ENCODE measurements at places on chromosomes 1 and 21.

GRCh38 chr1:66927528-66927927, 2.7 kb downstream of the MIER1 start:
- DNase-seq = no peak

DNA sequence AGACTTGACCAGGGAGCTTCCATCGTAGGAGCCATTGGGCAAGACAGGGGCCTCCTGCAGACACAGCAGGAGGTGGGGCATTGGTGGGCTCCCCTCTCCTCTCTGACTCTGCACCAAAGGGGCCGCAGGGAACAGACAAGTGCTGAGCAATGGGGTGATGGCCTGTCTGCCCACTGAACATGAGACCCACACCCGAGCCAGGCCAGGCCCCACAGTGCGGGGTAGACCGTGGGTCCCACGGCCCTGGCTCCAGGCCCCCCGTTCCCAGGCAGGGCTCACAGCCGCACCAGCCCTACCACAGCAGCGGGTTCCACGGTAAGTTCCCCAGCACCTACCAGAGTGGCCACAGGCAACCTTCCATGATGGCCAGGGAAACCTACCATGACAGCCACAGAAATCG, 45.9 kb downstream of the CHD5 start:
- DNase-seq = peak; percentile 40

DNA sequence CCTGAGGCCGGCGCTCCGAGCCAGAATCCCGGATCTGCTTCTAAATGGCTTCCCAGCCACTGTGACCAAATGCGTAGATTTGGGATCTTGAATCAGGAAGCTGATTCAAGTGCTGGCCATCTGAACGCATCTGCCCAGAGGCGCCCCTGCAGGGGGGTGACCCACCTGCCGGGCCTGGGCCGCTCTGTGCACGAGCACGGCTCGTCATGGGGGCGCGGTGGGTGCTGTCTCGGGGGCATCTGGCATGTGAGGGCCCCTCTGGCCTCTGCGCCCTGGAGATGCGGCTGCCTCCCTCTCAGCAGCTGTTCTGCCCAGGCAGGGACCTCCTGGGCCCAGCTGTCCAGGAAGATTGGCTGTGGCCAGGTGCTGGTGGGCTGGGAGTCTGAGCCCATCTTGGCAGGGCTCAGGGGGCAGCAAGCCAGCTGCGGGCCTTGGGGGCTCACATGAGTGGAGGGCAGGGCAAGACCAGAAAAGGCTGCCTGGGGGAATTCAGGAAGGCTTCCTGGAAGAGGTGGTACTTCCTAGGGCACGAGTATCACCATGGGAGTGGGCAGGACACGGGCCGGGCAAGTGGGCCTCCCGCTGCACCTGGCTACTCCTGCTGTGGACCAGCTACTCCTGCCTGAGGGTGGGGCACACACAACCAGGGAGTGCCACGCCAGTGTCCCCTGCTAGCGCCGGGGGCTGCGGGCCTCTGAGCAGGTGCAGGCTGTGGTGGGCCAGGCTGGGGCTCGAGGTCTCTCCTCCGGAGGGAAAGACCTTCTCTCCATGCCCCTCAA, 25.1 kb downstream of the PLCH2 start:
- DNase-seq = no peak

- DNase-seq = no peak
Measured at GRCh38 chr1:92544756-92545165, 58.0 kb upstream of the GFI1 start.

- DNase-seq = no peak
Measured at GRCh38 chr21:38424305-38425019, 73.8 kb downstream of the ERG start.

DNA sequence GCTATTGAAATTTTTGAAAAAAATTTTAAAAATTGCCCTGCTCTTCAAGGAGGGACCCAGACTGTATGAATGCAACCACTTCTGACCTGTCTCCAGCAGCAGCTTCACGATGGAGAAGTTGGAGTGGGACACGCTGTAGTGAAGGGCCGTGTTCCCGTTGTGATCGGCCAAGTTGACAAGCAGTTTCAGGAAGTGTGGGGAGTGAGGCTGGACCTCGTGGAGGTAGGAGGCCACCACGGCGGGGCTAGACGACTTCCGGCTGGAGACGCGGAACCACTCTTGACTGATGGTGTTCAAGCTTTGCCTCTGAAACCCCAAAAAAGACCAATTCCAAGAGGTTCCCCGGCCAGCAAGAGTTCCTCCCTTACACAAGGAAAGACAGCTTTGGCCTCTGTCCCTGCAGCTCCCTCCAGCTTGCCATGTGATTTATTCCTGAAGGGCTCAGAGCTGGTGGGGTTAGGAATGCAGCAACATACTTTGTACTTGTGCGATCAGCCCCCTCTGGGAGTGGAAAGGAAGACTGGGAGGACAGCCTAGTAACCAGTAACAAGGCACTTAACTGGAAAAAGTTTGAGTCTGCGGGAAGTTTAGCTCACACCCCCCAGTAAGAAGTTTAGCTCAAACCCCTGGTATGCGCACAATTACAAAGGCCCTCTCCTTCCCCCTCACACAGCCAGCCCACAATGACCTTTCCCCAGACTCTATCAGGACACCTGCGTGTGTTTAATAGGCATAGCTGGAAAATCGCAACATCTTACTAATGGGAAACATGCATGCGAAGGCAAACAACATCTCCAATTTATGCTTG, 56.0 kb downstream of the KANK4 start:
- DNase-seq = no peak

- peak; percentile 90 for DNase-seq
Measured at GRCh38 chr1:235327559-235328270, at the start of gene ARID4B. TSS of gene ARID4B (minus strand) at chr1:235328179. CDS start at chr1:235326919, 1,260 bp downstream.

GRCh38 chr1:85297855-85298629, 21.6 kb upstream of the BCL10 start:
- no peak for DNase-seq

- DNase-seq = no peak
Measured at GRCh38 chr1:27409669-27410068, 17.2 kb downstream of the GPR3 start.

DNA sequence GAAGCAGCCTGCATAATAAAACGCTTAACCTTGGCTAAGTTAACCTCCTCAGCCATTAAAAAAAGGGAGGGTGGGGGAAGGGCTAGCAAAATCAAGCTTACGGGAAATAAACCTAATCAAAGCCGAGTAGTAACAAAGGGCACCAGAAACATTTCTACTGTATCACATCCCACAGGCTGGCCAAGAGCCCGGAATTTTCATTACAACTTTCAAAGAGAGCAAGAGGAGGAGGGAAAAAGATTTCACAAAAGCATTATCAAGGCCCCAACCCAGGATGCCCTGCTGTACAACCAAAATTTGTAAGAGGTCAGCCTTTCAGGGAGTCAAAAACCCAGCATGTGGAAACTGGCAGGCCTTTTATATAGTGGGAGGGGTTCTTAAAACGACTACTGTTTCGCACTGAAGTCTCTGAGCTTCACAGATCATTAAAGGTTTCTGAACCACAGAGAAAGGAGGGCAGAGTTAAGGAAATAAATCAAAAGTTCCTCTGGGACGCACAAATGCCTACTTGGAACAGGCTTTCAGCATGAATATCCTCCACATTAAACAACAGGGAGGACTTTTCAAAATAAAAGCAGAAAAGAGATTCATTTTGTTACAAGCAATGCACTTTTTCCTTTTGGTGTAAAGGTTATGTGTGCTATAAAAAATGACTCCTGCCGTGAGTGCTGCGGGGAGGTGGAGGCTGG, 90.4 kb downstream of the SLC45A1 start:
- no peak for DNase-seq

DNA sequence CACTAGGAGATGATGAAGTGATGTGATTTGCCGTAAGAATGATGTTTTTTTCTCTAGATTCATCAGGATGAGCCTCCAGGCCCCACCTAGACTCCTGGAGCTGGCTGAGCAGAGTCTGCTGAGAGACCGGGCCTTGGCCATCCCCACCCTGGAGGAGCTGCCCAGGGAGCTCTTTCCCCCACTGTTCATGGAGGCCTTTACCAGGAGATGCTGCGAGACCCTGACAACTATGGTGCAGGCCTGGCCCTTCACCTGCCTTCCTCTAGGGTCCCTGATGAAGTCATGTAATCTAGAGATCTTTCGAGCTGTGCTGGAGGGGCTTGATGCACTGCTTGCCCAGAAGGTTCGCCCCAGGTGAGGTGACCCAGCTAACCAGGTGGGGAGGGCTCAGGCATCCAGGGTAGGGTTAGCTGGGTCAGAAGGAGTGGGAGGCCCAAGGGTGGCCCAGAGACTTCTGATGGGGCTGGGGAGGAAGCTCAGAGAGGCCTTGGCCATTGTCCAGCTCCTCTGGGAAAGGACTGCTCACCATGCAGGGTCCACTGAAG, 1.3 kb downstream of the PRAMEF12 start:
- no peak for DNase-seq

DNA sequence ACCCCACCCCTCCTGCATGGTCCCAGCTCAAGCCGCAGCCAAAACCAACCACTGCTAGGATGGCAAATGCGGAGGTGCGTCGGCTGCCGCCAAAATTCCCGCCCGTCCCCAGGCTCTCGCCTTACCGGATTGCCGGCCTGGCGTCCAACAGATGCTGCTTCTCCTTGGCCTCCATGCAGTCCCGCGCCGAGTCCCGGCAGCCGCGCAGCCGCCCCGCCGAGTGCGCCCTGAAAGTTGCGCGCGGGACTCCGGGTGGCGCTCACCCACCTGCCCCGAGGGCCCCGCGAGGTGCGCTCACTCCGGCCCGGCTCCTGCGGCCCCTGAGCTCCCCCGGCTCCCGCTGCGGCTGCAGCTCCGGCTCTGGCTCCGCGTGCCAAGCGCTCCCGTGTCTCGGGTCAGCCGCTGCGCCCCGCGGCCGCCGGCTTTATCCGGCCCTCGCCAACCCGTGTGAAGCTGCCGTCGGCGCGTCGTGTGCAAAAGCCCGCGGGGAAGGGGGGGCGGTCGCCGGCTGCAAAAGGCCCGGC, at the start of gene SLC30A2:
Gene SLC30A2, minus strand, starts transcription at position 397 of the 524 bp plus-strand sequence. Its CDS starts 222 bp downstream, at position 175.
- DNase-seq = no peak

- DNase-seq = no peak
Measured at GRCh38 chr1:117635805-117636204, 30.0 kb downstream of the TENT5C start.

GRCh38 chr21:42533963-42534355, 20.3 kb downstream of the SLC37A1 start:
- DNase-seq = no peak

- DNase-seq = no peak
Measured at GRCh38 chr1:186768906-186769305, 59.8 kb upstream of the PLA2G4A start.

DNA sequence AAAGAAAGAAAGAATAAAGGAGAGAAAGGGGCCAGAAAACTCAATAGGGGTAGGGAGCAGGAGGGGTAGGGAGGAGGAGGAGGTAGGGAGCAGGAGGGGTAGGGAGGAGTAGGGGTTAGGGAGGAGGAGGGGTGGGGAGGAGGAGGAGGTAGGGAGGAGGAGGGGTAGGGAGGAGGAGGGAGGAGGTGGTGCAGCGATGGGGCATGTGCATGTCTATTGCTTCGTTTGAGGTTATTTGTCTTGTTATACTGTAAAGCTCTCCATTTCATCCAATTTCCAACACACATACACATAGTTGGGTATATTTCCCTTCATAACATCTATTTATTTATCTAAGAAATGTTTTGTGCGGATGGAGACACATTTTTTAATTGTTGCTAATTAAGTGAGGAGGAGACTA, 19.7 kb downstream of the RGS1 start:
- DNase-seq = no peak

DNA sequence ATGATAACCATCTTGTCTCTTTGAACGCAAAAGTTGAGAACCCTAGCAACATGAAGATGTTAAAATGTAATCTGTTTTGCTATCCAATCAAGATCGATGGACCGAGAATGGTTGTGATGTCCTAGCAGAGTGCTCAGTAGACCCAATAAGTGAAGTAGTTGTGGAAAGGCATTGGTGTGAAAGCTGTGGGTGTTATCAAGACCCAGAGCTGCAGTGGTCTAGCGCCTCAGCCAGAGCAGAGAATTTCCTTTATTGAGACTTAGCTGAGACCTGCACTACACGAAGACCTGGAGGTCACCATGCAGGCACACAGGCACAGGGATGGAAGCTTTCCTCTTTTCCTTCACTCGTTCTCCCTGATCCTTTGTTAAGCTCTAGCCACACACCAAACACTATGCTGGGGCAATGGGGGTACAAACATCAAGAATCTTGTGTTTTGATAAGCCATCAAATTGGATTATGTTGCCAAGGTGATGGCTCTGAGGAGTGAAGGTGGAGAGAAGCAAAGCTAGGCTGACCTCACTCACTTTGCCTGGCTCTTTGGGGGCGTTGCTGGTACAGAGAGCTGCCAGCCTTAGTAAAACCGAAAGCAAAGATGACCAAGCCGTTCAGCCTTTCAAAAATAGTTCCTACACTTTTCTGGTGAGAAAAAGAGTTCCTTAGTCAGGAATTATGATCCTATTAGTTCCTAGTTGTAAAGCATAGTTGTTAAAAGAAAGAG, 24.1 kb downstream of the METTL13 start:
- DNase-seq = no peak

- no peak for DNase-seq
Measured at GRCh38 chr1:231421546-231421970, 529 bp downstream of the EGLN1 start.

DNA sequence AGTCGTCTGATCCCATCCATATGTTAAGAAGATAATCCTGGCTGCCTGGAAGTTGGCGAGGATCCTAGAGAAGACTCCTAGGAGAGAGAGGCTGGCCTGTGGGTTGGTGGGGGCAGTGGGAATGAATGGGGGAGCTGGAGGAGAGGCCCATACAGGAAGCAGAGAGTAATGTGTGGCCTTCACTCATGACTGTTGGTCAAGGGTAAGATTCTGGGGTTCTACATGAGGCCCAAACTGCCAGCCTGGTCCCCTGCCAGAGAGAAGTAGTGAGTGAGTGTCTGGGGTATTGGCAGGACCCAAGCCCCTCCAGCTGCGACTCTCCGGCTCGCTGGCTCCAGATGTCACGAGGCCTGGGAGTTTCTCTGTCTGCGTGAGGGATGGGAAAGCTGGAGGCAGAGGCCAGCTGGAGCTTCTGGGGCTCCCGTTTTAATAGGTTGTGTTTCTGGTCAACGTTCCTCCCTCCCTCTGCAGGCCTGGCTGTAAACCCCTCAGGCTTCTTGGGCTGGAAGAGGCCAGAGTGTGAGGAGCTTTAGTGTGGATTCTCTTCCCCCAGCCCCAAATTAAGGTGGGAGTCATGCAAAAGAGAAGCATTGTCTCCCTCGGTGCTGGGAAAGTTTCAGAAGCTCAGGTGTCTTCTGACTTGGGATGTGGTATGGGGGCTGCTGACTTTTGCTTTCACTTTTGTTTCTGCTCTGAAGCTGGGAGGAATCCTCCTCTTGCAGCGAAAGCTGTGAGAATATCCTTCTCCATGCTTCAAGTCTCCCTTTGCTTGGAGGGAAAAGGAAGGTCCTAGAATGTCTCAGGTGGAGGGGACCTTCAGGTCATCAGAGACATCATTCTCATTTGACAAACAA, 2.6 kb downstream of the TMEM51 start:
- peak; percentile 57 for DNase-seq

DNA sequence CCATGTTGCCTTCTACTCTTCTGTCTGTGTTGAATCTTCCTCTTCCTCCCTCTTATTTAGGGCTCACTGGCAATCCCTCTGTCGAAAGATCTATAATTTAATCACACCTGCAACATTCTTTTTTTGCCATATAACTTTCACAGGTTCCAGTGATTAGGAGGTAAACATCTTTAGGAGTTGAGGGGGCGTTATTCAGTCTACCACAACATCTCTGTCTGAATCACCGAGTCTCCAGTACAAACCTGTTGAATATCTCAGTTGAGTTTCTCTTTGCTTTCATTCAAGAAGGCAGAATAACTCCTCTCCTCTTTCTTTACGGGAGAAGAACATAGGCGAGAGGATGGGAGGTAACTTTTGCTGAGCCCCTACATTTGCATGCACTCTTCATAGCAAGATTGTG, 101.9 kb upstream of the CDC42BPA start:
- DNase-seq = no peak

GRCh38 chr21:45820171-45821091, 161.1 kb upstream of the COL6A1 start:
- peak; percentile 87 for DNase-seq

Measured in upper lobe of right lung (tissue), 1 donor.